Left ventricle myocardium superior (tissue), 1 donor: ENCODE measurements at places on chromosomes 12 and 14. TPM values are rescaled to one million over a fixed set of nuclear protein-coding genes. Genes with fewer than 3 reads are reported as not detected.
A peak's percentile ranks its signal among the peaks of the same experiment; 100 is the strongest.

DNA sequence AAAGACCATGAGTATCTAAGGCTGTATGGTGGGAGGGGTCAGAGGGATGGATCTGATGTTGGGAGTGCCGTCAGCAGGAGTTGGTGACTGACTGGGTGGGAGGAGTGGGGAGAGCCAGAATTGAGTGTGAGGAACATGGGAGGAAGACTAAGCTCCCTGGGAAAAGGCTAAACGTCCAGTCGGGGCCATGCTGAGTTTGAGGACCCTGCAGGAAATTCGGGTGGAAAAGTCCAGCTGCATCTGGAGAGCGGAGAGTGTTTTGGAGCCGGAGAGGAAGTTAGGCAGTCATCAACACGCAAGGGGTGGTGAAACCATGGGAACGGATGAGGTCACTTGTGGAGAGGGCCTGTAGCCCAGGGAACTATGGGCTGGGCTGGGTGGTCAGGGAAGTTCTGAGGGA, 60.9 kb downstream of the ELK3 start:
- DNase-seq = peak; percentile 58

- no peak for DNase-seq
Measured at GRCh38 chr12:102971227-102971626, 13.8 kb downstream of the ASCL1 start.

- DNase-seq = no peak
Measured at GRCh38 chr12:113322343-113322742, 12.6 kb downstream of the SLC8B1 start.

DNA sequence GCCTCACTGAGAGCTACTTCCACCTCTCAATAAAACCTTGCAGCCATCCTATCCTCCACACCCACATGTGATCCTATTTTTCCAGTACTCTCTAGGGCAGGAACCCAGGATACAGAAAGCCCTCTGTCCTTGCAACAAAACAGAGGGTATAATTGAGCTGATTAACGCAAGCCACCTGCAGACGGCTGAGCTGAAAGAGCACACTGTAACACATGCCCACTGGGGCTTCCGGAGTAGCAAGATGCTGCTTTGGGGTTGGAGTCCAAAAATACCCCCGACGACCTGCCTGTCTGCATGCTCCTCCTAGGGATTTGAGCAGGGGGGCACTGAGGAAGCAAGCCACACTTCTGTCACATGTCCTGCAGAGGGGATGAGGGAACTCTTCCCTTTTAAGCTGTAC, 401.1 kb upstream of the FOXG1 start:
- DNase-seq = no peak

DNA sequence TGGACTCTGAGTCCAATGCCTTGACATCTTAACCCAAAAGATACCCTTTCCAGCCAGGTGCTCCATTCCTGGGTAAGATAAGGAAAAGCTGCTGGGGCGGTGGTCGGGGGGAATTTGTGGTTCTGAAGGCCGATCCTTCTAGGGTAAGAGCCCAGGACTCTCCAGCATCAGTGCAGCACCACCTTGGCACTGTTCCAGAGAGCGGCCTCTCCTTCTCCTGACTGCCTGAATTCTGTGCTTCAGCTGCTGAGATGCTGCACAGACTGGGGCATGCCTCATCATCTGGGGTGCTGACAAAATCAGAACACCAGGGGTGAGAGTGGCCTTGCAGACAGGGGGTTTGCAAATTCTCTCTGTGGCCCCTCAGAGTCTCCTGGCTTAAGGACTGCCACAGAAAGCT, 87.5 kb downstream of the SPTB start:
- DNase-seq = no peak

DNA sequence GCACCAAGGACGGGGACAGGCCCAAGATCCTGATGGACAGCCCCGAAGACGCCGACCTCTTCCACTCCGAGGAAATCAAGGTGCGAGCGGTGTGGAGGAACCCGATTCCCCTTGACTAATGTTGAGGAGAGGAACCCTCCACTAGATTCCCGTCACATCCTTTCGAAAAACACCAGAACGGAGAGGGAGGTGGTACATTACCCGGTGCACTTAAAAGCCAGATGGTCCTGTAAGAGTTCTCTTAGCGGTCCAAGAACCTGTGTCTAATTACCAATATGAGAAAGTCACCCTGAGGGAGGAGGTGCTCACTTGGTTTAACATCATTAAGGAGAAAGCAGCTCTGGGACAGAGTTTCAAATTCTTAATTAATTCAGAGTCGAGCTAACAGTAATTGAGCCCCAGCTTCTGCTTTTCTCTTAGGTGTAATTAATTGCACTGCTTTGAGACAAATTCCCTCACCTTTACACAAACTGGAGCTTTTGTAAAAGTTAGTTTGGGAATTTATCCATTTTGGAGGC, 450 bp downstream of the PRKAB1 start:
- no peak for DNase-seq

- DNase-seq = no peak
Measured at GRCh38 chr12:25983625-25984024, 25.1 kb downstream of the RASSF8 start.

DNA sequence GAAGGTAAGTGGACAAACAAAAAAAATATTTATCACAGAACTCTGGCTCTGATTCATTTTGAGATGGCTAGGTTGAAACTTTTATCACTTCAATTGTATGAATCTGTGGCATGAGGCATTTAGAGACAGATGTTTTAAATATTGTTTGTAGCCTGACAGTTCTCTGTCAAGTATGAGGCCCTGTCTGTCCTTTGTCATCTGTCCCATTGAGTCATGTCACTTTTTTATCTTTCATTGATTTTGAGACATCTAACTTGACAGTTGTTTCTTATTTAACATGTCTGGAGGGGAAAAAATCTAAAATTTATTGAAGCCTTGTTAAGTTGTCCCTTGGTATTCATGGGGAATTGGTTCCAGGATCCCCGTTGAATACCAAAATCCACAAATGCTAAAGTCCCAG, 829.5 kb downstream of the FSCB start:
- DNase-seq = no peak

DNA sequence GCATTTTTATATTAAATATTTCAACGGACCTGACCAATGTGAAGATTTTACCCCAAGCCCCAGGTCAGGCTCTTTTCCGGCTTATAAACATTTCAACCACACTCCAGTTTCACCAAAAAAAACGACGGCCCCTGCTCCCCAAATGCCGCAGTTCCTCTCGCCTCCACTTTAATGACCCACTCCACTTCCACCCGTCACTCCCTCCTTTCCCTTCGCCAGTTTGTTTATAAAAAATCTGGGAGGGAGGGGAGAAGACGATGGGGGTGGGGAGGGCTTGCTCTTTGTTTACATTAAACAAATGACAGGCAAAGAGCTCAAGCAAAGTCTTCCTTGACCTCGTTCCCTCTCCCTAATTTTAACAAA, 5.4 kb downstream of the SIX6 start:
- DNase-seq = no peak

GRCh38 chr14:94621358-94622134, 9.4 kb downstream of the SERPINA3 start:
- no peak for DNase-seq

GRCh38 chr12:7833831-7834230, 38.9 kb downstream of the SLC2A14 start:
- no peak for DNase-seq

GRCh38 chr12:53004178-53004577, 2.1 kb upstream of the EIF4B start:
- no peak for DNase-seq

GRCh38 chr12:105206686-105207374, 29.1 kb downstream of the APPL2 start:
- no peak for DNase-seq

DNA sequence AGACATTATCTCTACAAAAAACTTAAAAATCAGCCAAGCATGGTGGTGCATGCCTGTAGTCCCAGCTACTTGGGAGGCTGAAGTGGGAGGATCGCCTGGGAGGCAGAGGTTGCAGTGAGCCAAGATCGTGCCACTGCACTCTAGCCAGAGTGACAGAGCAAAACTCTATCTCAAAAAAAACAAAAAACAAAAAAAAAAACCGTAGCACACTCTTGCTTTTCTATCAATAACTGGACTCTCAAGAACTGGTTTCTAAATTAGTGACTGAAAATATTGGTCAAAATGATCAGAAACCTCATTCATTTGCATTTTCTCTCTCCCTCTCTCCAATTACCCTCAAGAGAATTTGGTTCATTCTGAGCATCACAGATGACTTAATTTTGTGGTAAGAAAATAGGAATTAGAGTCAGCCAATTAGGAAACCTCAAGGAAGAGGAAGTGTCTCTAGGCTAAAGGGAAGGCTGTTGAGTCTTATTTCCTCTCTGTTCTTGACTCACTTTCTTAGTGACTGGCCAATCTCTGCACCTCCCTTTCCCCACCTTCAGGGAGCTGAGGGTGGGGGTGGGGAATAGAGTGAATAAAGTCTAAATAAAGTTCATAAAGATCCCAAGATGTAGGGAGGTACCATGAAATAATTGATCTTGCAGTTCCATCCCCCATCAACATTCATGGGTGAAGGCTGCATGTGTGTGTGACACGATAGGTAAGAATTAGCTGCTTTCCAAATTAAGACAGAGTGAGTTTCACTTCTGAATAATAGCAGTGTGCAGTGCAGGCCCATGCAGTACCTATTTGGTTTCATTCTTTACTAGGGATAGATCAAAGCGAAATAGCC, 6.8 kb upstream of the PSMA6 start:
- DNase-seq = no peak

Gene PPP1R1A
- 298 TPM for total RNA-seq

Gene FAM90A1
- not detected for total RNA-seq

Gene RAPGEF3
- 37.6 TPM for total RNA-seq

Gene REM2
- total RNA-seq = not detected

Gene ADAMTS20
- not detected for total RNA-seq

Gene STON2
- 9.3 TPM for total RNA-seq

Gene NANOG
- not detected for total RNA-seq

Gene PAX9
- not detected for total RNA-seq

Gene KRT3
- total RNA-seq = not detected

Gene PZP
- total RNA-seq = 0.35 TPM
